ENCODE measurements at places on chromosomes 1 and 21.

GRCh38 chr1:7752512-7753417, 18.3 kb upstream of the VAMP3 start:
- no peak for DNase-seq

- DNase-seq = no peak
These were observed 614.0 kb upstream of the CHRM3 start for GRCh38 chr1:238772322-238772721.

GRCh38 chr1:12386130-12386529, 156.3 kb downstream of the VPS13D start:
- peak; percentile 3 for DNase-seq

DNA sequence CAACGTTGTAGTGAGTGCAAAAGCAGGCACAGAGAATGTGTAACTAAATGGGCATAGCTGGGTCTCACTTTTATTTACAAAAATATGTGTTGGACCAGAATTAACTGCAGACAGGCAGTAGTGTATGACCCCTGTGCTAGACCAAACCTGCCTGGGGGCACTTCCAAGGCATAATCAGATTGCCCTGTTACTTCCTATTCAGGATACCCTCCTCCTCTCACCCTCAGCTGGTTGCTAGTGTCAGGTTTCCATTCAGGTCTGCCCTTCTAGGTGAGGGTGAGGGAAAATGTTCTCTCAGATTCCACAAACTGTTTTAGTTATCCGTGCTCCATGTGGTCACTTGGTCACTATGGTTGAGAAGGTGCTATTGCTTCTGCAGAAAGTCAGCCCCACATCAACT, 387.3 kb downstream of the LMX1A start:
- DNase-seq = no peak

GRCh38 chr1:159879977-159880376, 17.5 kb upstream of the VSIG8 start:
- no peak for DNase-seq

GRCh38 chr1:181310560-181310959, 172.8 kb upstream of the CACNA1E start:
- no peak for DNase-seq

- no peak for DNase-seq
These were observed 406.3 kb upstream of the CHRM3 start for GRCh38 chr1:238980053-238980452.

All from activated T-helper 1 cell treated with anti-CD3 and anti-CD28 coated beads, Interleukin-2, amount 50 U/mL, for 16 hours (primary cell).